ENCODE measurements at places on chromosomes 3 and 15.

DNA sequence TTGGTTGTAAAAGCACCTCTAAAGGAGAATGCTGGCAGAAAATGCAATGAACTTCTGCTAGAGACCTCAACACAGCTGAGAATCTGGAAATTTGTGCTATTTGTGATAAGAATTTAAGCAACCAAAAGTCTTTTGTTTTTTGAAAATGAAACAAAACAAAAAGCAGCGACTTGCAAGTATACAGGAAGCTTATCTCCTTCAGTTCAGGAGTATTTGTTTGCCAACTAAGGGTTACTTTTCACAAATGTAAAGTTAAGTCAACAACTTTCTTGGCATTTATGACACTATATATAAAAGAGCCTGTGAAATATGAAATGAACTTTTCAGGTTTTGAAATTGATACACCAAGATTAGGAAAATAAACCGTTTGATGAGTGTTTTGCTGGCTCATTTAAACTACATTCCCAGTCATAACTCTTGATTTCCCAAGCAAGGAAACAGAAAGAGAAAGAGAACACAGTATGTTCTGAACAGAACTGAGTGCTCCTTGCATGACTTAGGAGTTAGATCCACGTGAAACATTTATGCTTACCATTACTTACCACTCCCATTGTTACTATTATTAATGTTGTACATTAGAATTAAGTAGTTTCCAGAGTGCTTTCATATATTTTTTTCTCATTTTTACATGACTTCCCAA is 92.3 kb upstream of the COL8A1 start:
- DNase-seq, result no peak

- no peak for DNase-seq
Measured at GRCh38 chr3:73448041-73448440, 176.7 kb downstream of the PDZRN3 start.

DNA sequence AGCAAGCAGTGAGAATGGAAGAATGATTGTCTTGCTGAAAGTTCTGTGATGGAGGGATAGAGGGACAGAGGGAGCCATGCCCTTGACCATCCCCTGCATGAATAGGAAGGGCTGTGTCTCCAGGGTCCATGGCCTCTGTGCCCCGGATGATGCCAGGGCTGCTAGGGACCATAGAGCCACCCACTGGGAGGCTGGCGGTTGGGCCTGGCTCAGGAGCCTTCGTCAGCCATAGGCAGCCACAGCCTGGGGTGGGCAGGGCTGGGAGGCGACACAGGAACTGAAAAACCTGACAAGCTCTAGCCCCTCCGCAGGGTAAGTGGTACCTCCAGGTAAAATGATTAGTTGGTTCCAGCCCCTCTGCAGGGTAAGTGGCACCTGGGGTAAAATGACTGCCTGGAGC is 19.1 kb upstream of the LAMP3 start:
- DNase-seq, result no peak

- no peak for DNase-seq
Measured at GRCh38 chr15:77436822-77437221, 16.1 kb downstream of the HMG20A start.

DNA sequence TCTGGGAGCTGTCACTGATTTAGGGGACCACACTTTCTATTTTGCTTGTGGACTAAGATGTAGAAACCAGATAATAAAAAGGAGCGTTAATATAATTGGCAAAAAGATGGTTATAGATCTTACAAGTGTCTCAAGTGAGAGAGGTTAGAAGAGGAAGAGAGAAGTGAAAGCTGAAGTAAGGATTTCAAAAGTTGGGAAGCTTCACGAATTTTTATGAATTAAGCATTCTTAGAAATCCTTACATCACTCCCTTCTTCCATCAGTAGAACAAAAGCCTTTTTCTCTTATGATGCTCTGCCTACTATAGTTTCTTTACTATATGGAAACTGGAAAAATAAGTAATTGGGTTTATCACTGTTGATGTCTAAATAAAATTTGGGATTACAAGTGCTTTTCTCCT is 146.5 kb downstream of the FNDC3B start:
- no peak for DNase-seq

DNA sequence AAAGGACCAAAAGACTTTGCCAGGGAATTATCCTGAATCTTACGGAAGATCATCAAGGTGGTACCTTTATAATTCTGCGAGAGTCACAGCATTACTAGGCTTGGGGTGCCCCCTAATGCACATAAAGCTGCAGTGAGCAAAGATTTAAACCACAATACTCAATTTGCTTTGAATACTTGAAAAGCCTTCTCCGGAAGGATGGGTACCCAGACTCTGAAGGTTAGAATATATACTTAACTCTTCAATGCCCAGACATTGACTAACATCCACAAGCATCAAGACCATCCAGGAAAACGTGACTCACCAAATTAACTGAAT is 117.8 kb upstream of the KCNH8 start:
- DNase-seq, result no peak

DNA sequence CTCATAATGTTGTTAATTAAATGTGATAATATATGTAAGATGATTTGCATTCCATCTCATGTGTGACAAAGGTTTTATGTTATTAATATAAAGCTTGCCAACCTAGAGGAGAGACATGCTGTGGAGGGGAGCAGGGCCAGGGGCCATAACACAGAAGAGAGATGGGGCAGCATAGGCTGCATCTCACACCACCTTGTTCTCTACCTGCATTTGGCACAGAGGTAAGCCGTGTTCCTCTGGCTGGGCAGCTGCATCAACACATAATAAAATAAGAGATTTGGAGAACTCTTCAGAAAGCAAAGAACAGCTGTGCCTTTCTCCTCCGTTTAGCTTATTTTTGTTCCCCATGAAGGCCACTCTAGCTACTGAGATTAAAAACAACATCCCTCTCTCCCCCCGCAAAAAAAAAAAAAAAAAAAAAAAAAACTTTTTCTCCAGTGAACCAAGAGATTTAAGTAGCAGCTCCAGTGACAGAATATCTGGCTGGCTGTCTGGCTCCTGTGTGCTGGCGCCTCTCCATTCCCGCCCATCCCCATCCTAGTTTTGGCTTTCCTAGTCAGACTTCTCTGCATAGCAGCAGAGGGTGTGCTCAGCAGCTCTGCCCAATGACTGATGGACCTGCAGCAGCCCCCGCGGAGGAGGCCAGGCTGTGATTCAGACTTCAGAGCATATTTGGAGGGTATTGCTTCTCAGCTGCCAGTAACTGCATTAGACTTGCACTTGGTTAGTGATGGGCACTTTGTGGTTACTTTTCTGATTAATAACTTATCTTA is 52.2 kb upstream of the STXBP5L start:
- DNase-seq, result no peak

- no peak for DNase-seq
Measured at GRCh38 chr15:62824111-62825015, 218.2 kb upstream of the TPM1 start.

GRCh38 chr15:48374472-48374871 is 43.2 kb downstream of the DUT start:
- no peak for DNase-seq

GRCh38 chr3:153599685-153600084 is 437.7 kb downstream of the RAP2B start:
- DNase-seq, result no peak

DNA sequence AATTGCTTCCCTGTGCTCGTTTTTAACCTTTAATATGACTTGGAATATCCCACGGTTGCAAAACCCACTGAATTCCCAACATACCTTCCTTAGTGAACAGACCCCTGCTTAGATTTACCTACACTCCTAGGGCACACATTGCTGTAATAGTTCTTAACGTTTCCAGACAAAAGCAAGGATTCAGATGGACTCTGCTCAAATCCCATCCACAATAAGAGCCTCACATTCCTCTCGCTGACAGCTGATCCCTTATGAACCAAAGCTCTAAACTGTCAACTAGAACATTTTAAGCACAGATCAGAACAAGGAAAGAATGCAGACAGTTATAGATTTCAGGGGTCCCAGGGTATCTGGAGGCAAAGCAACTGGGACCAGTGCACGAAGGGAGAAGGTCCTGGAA is 248.3 kb upstream of the ICE2 start:
- DNase-seq, result no peak

- no peak for DNase-seq
Measured at GRCh38 chr3:141669434-141669833, 68.7 kb upstream of the RNF7 start.

DNA sequence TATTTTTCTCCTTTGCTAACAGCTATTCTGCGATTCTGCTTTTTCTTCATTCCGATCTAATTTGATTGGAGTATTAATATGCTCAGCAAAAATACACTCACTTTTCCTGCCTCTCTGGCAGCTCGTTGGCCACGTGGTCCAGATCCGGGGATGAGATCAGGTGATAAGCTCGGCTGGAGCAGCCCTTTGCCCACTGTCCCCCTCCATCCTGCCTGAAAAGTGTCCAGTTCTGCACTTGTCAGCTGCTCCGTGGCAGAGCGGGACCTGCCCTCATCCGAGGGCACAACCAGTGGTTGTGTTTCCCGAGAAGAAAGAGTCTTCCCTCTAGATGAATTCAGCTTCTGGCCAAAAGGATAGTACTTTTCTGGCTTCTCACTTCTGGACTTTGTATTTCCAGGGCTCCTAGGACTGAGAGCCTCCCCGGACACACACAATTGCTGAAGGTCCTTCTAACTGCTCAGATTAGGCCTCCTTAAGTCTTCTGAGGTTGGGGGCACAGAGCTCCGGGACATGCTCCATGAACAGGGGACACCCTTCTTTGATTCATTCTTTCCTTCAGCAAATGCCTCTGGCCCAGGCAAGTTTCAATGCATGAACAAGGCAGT is 103.9 kb upstream of the ALDH1A3 start:
- no peak for DNase-seq

- no peak for DNase-seq
Measured at GRCh38 chr3:106823701-106824100, 553.5 kb upstream of the CCDC54 start.

- peak; percentile 43 for DNase-seq
Measured at GRCh38 chr3:134483195-134483900, 2.4 kb downstream of the ANAPC13 start.

DNA sequence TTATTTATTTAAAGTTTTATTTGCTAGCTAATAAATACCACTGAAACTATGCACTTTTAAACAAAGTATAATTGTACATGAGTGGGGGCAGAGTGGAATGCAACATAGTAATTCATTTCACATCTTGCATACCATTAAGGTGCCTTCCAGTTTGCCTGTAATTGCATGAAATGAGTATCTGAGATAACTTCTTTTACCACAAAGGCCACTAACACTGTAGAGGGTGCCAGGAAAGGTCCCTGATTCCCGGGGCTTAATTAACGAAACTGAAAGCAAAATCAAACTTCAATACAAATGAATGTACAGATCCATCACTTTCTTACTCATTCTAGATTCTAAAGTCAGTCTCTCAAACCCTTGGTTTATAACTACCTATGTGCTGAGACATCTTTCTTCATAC is 2.1 kb downstream of the CD47 start:
- peak; percentile 15 for DNase-seq

- DNase-seq, result no peak
Measured at GRCh38 chr3:46482632-46483350, 15.0 kb upstream of the RTP3 start.

DNA sequence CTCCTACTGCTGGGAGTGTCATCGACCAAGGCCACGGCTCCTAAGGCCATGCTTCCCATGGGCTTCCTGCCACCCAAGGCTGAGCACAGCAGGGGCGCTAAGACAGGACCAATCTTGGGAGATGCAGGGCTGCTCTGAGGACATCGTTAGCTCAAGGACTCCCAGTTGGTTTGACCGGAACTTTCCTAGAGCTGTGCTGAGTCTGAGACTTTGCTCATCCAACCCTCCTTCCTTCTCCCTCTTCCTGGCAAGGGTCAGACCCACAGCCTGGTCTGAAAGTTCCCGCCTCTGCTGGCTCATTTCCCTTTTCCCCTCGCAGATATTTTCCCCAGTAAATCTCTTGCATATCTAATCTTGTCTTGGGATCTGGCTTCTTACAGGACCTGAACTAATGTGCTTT is 57.2 kb downstream of the EPHB3 start:
- DNase-seq, result no peak

DNA sequence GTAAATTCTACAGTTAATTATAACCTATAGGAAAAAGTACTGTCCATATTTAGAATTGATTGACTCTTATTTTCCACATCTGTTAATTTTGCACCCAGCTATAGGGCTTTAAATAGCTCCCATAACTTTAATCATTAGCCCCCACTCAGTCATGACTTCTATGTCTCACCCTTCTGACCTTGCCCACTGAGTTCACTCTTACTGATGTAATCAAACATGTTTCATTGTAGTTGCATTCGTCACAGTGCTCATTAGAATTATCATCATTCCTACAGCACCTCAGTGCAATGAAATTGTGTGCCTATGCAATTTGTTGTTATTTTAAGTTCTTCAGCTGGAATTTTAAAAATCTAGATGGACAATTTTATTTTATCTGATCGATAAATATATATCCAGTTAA is 151.4 kb downstream of the TIGIT start:
- DNase-seq, result no peak

DNA sequence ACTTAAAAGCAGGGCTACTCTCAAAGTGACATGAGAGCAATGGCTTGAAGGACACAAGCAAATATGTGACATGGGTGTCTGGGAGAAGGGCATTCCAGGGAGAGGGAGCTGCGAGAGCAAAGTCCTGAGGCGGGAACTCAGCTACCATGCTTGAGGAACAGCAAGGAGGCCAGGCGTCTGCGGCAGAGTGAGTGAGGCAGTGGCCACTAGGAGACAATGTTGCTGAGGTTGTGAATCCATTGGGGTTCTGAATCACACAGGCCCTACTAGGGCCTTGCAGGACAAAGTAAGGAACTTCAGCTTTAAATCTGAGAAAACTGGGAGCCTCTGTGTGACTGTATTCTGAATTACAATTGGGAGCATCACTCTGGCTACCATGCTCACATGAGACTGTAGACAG is 94.1 kb upstream of the PRICKLE2 start:
- DNase-seq, result no peak

GRCh38 chr3:54578417-54578816 is 349.4 kb downstream of the LRTM1 start:
- DNase-seq, result no peak

GRCh38 chr3:113747283-113748046 is 630 bp downstream of the ATP6V1A start:
- DNase-seq, result no peak

- DNase-seq, result no peak
Measured at GRCh38 chr3:138781012-138781470, 53.7 kb downstream of the PIK3CB start.

GRCh38 chr15:28094732-28095521 is 4.2 kb downstream of the OCA2 start:
- no peak for DNase-seq

DNA sequence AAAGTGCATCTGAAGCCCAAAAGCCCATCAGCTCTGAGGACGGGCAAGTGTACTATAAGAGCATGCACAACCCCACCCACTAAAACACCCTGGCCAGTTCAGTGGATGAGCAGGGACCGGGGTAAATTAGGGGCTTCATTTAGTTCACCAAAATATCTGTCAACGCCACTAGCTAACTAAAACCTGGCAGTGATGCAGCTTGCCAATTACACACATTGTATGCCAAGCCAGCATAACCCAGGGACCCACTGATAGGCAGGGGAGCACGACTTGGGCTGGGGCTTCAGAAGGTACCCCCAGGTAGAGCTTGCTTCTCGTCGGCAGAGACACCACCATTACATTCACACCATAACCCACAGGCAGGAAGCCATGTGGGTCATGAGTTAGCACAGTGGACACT is 47.0 kb downstream of the PTPN23 start:
- DNase-seq, result no peak
